Stimulated activated CD4-positive, alpha-beta T cell treated with anti-CD3 and anti-CD28 coated beads, Interleukin-1b, Interleukin-23, amount 100 ng/mL, for 1 hour (primary cell): ENCODE measurements at places on chromosomes 3 and 15.

DNA sequence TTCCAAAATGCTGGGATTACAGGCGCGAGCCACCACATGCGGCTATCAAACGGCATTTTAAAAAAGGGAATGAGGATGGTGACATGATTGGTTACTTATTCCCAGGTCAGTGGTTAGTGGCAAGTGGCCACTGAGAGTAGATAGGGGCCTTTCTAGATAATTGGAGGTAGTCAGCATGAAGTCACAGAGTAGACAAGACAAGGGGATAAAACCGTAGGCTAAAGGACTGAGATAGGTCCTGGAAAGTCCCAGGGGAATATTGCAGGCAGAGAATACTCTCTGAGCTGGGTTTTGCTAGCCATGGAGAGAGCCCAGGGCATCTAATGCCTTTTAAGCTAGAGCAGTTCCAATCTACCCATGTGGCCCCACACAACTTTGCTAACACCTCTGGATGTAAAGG is 52.2 kb downstream of the KCNAB1 start:
- no peak for DNase-seq

DNA sequence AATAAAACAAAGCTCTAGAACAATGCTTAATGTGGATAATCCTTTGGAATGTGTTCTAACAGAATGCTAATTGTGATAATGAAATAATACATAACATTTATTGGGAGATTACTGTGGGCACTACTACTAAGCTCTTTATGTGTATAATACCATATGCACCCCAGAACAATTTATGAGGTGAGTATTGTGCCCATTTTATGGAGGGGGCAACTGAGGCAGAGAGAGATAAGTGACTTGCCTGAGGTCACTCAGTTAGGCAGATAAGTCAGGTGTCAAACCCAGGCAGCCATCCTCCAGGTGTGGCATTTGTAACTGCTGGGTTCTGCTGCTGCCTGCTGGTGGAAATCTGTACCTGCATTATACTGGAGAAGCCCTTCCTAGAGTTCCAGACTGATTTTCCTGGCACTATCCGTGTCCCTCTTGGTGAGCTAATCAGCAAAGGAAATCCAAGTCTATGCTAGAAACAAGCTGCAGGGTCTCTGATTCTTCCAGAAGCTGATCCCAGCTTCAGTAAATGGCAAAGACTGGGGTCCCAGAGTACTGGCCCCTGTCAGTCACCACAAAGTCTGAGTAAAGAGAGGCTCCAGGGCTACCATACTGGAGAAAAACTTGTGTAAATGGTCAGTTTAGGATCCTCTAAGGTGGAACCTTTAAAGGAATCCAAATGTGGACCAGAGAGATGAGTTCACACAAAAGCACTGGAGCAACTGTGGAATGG is 22.6 kb upstream of the RBP1 start:
- no peak for DNase-seq

DNA sequence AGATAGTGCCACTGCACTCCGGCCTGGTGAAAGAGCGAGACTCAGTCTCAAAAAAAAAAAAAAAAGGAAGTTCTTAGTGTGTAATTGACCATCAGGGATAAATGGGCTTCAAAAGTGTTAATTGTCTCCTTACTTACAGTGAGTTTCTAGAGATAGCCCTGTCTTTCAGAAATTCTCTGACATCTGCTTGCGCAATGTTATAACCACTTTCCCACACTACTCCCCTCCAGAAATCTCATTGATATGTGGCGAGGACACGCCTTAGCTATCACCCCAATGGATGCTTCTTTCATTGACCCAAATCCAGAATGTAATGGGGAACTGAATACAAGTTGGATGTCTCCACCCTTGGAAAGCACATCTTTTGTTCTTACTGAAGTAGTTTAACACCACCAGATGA is 70.9 kb downstream of the GMPS start:
- DNase-seq, result no peak

DNA sequence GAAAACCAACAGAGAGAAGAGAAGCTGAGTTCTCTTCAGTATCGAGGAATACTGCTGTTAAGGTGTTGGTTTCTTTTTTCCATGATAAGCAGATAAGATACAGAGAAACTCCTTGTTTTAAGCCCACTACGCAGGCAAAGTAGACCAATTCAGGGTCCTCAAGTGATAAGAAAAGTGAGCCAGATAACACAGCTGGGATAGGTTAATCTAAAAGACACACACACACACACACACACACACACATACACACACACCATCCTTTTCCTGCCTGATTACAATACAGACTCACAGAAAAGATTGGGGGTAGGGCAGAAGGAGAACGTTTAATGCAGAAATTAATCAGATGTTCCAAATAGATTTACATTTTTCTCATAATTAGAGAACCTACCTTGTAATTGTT is 6.5 kb upstream of the PHLDB2 start:
- DNase-seq, result no peak

GRCh38 chr15:88487178-88487795 is 19.8 kb downstream of the MRPS11 start:
- DNase-seq, result no peak

- DNase-seq, result no peak
Observed at GRCh38 chr3:45792036-45792435, 4.3 kb downstream of the SLC6A20 start.

GRCh38 chr3:59596741-59597140 is 546.9 kb upstream of the CFAP20DC start:
- DNase-seq, result no peak

- no peak for DNase-seq
Observed at GRCh38 chr3:110070161-110070916, 733.0 kb upstream of the DPPA4 start.

DNA sequence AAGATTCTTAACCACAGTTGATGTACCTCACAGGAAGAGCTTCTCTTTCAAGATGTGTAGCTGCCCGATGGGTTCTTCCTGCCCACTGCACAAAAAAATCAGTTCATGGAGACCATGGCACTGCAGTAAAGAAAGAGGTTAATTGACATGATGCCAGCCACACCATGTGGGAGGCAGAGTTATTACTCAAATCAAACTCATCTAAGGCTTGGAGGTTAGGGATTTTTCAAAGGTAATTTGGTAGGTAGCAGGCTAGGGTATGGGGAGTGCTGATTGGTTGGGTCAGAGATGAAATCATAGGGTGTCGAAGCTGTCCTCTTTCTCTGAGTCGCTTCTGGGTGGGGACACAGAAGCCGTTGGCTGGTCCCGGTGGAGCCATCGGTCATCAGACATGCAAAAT is 57.4 kb upstream of the BDH1 start:
- DNase-seq, result no peak

GRCh38 chr3:48679411-48680391 is 6.0 kb downstream of the NCKIPSD start:
- DNase-seq, result no peak

DNA sequence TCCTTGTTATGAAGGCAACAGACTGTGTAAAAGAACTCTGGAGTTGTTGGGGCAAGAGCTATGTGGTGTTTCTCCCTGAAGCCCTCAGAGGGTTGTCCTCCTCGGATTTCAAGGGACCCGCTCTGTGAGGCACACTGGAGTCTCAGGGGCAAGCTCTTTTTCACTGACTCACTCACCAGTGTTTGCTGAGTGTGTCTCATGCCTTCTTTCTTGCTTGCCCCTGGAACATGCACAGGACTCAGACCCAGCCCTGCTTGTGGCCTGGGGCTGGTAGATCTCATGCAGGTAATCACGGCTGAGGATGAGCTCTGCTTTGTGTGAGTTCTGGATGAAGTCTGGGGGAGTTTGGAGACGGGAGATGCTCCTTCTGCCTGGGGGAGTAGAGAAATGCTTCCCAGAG is 93.7 kb downstream of the CACNA1D start:
- no peak for DNase-seq

DNA sequence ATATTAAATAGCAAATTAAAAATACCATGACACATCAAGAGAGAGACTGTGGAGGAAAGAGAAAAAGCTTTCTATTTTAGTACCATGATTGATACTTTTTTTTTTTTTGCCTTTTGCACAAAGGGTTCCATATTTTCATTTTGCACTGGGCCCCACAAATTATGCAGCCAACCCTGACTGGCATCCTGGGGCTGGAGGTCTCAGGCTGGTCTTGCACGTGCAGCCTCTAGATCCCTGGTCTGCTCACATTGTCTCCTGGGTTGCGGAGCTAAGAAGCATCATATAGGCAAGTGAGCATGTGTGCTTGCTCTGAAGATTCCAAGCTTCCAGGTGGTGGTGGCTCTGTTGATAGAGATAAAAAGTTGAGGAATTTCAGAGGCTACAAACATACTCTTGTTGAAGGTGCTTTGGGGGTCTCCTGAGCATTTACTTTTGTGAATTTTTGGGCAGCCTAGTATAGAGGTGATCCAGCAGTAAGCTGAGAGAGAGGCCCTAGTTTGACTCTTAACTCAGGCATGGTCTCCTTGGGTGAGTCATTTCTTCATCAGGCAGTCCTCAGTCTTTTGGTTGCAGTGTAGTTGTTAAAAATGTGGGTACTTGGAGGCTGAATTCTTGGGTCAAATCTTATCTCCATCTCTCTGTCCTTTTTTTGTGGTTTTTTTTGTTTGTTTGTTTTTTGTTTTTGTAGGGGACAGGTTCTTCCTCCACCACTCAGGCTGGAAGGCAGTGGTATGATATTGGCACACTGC is 31.3 kb downstream of the SMAD3 start:
- DNase-seq, result no peak

DNA sequence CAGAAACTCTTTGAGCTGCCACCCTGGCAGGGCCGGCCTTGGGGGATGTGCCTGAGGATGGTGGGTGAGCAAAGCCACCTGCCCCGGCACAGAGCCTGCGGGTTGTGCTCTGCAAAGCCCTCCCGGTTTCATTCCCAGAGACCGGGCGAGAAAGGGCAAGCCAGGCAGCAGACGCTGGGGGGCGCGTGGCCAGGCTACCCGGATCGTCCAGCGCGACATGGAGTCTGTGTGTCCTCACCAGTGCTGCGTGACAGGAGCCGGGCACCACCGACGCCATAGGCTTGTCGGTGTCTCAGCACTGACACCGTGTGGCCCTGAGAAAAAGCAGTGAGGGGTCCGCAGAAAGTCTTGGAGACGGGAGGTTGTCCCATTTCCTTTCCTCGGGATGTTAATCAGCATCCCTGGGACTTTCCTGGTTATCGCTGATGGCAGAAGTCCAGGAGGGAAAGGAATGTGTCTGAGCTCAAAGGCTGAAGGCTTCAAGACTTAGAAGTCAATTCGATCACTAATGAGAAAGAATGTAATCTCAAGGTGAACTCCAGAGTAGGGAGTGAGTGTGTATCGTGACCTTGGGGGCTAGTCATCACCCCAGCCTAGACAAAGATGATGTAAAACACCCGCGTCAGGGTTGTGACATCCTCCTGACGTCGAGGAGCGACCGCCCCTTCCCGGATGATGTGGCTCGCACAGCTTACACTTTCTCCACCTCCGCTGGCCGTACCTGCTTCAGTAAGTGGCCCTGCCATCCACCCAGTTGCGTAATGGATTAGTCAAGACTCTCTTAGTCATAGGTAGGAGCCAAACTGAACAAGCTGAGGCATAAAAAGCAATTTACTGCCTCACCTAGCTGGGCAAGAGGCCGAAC is 36.3 kb upstream of the PLA2G4E start:
- no peak for DNase-seq

GRCh38 chr3:64295594-64295993 is 70.3 kb upstream of the PRICKLE2 start:
- no peak for DNase-seq

GRCh38 chr3:108221911-108222852 is at the start of gene IFT57:
Gene IFT57, minus strand, starts transcription at chr3:108222424. Its CDS starts 102 bp downstream, at chr3:108222322.
- DNase-seq, result peak; percentile 84

- DNase-seq, result no peak
Observed at GRCh38 chr15:89387140-89387903, 52.7 kb upstream of the POLG start.

DNA sequence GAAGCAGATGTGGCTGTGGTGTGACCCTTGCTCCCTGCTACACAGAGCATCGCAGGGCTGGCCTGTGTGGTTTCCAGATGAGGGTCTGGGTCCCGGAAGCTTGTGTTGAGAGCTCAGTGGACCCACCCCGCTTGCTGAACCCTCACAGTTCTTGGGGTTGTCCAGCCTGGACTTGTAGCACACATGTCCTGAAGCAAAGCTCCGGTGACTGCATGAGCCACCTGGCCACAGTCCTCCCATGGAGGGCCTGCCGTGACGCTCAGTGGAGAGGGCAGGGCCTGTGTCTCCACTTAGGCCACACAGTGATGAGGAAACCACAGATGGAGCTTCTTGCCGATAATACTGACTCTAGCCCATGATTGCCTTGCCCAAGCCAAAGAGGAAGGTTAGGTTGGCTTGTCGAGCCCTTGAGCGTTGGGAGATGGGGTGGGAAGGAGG is 62.6 kb downstream of the RGMA start:
- no peak for DNase-seq

GRCh38 chr15:85711580-85712192 is 83.0 kb downstream of the KLHL25 start:
- DNase-seq, result no peak

DNA sequence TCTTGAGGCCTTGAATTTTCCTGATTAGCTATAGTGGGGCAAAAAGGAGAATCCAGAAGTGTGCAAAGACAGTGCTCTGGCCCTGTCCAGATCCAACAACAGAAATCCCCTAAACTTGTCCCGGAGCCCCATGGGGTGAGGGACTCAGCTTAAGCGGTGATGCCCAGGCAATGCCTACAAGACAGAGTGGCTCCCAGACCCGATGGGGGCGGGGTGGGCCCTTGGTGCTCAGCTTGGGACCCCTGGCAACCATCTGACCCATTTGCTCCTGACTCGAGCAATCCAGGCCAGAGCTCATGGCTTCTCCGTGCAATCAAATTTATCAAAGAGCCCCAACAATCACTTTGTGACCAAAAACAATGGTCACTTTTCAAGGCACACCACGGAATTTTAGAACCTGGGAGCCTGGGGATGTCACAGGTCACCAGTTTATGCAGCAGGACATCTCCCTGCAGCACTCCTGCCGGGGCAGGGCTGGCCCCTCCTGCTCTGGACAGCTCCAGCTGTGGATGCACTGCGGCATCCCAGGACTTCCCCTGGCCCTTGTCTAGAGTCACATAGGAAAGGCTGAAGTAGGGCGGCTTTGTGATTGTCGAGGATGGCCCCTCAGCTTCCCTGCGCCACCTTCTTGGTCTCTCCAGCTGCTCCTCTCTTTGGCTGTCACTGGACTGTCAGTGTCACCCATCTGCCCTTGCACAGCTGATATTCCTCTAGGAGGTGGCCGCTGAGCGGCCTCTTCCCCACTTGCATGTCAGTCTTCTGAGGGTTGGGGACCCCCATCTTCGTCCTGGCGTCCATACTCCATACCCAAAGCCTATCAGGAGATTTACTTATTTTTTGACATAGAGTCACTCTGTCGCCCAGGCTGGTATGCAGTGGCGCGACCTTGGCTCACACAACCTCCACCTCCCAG is 28.4 kb downstream of the RGMA start:
- no peak for DNase-seq
